ENCODE measurements at places on chromosomes 2 and 18.
A peak's percentile ranks its signal among the peaks of the same experiment; 100 is the strongest.

DNA sequence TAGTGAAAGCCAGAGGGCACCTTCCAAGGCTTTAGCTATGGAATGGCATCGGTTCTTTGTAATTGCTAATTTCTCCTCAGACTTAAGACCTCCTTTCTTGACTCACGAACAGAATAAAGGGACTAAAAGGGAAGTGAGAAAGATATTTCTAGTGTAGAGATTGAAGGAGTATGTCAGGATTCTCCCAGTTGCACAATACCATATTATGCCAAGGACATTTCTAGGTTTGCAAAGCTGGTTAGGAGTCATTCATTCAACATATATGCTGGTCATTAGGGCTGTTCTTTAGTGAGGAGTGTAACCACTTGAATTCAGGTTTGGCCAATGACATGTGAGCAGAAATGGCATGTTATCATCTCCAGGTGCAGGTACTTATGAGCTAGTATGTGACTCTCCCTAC lies 7.4 kb downstream of the REEP1 start:
- no peak for DNase-seq

DNA sequence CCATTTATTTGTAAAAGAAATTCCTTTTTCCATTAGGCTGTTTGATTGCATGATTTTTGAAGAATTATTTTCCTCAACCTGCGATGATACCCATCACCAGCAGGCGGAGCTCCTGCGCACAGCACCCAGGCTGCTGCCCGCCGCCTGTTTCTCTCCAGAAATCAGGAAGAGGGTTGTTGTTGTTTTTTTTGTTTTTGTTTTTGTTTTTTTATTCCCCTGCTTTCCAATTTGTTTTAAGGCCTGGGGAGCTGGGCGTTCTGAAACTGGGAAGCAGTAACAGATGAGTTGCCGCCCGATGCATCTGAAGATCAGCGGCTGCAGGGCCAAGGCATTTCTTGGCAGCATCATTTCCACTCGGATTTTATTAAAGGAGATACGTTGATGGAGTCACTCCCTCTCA lies 132.1 kb downstream of the MBP start:
- DNase-seq: peak; percentile 57

GRCh38 chr2:75098856-75099255 lies 100.5 kb downstream of the TACR1 start:
- DNase-seq: no peak

- DNase-seq: no peak
Measured at GRCh38 chr2:185859506-185859905, 120.9 kb downstream of the FSIP2 start.

DNA sequence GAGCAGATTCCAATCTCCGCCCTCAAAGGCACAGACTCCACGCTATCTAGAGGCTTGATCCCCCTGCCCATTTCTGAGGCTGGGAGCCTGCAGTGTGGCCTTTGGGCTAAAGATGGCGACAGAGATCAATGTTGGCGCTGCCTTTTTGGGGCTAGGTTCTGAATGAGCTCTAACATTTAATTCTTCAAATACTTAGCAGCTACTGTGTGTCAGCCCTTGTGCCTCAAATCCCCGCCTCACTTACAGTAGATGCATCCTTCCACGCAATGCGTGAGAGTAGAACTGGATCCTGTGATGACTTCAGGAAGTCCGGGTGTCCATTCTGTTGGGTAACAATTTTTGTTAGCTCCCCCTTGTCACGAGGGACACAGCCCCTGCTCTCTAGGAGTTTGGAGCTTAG lies 12.4 kb downstream of the IL1F10 start:
- DNase-seq: peak; percentile 55

DNA sequence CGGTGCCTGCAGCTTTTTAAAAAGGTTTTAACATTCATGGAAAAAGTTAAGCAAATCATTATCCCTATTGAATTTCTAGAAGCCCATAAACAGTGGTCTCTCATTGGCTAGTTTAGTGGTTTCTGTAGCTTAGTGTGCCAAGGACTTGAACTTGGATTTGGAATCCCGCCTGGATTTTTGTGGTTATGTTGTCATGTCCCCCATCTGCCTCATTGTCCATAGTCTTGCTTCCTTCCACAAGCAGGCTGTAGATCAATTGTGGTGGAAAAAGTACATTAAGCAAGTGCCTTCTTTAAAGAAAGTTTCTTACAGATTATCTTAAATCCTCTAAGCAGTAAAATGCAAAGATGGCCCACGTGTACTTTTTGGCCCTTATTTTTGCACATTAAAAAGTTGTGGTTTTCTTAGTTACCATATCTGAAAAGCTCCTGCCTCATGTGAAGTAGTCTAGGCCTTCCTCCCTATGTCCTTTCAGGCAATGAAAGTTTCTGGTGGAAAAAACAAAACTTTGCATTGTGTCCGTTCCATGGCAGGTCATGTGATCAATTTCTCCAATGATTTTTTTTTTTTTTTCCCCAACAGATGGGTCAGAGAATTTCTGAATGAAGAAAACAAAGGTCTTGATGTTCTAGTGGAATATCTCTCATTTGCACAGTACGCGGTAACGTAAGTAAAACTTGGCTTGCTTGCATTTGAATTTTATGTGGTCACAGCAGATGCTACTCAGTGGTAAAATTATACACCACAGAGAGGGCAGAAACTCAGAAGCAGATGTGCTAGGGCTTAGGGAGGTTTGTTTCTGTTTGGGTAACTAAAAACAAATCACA lies 158.9 kb downstream of the PRPF40A start:
- no peak for DNase-seq

DNA sequence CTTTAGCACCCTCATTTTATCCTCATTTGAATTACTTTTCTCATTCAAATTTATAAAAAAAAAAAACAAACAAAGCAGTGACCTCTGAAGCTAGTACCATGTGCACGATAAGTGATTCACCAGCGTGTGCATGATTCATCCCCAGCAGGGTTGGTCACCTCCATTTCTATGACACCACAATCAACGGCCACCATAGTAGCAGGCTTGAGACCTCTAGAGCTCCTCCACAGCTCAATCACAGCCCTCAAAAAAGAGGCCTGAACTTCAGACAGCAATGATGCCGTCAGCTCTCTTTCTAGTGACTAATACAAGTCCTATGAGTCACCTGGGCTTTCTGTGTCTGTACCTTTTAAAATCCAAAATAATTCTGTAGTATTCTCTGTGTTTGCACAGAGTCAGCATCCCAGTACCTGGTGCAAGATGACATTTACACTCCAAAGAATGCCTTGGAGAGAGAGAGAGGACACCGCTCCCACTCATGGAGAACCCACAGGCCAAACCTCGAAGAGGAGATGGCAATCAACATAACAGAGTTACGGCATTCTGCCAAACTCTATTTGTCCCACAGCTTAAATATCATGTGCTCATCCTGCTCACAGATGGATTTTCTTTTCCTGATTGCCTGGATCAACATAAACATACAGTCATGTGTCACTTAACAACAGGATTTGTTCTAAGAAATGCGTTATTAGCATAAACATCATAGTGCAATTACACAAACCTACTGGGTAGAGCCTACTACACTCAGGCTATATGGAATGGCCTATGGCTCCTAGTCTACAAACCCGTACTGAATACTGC lies 58.7 kb downstream of the L3MBTL4 start:
- peak; percentile 34 for DNase-seq

- DNase-seq: no peak
Measured at GRCh38 chr18:64919971-64920570, 771.2 kb upstream of the LINC00305 start.

GRCh38 chr2:176484838-176485237 lies 215.6 kb downstream of the MTX2 start:
- DNase-seq: no peak

- peak; percentile 66 for DNase-seq
Measured at GRCh38 chr18:50356036-50356945, 18.6 kb upstream of the SKA1 start.

DNA sequence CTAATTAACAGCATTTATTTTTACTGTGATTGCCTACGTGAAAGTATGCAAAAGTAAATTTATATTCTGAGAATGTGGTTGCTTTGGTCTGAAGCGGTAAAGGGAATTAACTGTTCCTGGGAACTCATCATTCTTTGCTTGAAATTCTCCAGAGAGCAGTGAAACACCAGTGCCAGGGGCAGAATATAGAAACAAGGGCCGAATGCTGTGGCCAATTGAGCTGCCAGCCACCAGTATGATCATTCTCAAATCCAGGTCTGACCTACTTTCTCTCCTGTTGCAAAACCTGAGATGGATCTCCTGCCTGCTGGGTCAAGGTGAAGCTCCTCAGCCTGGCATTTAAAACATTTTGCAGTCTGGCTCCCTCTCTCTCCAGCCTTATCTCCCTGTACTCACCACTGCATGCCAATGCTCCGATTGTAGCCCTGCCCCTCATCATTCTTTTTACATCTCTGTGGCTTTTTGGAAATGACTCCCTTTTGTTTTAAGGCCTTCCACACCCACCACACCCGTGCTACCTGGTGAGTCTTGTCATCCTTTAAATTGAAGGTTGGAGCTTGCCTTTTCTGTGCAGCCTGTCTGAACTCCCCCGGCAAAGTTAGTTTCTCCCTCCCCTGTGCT lies 94.5 kb upstream of the TMEM178A start:
- no peak for DNase-seq

DNA sequence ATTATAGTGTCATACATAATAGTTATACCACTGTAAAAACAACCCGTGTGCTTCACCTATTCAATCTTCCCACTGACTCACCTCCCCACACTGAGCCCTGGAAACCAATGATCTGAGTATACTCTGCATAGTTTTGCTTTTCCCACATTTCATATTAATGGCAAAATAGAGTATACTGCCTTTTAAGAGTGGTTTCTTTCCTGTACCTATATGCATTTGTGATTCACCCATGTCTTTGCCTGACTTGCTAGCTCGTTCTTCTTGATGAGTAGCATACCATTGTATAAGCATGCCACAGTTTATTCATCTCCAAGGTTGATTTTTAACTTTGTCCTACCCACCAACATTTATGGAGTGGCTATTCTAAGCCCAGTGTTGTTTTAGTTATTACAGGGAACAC lies 686.4 kb downstream of the PLCL1 start:
- DNase-seq: no peak

DNA sequence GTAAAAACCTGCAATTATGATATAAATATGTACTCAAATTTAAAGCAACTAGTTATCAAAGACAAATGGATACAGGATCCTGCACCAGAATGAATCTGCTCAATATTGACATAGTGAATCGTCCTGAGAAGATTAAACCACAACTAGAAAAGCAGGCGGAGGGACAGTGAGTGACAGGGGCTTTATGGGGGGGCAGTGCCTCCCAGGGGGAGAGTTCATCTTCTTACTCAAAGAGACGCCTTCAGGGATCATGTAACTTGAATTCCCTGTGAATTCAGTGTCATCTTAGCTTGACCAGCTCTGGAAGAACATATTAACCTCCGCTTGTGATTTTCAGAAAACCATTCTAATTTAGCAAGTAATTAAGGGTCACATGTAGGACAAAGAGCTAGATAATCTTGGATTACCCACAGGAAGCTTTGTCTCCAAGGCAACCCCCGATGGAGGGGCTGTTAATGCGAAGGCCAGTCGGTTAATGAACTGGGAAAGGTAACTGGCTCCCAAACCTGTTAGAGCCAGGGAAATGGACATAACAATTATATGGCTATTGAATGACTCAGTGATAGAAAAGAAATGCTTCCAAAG lies 17.4 kb upstream of the LMAN1 start:
- no peak for DNase-seq

- no peak for DNase-seq
Measured at GRCh38 chr18:46460754-46461153, 196.3 kb downstream of the LOXHD1 start.

DNA sequence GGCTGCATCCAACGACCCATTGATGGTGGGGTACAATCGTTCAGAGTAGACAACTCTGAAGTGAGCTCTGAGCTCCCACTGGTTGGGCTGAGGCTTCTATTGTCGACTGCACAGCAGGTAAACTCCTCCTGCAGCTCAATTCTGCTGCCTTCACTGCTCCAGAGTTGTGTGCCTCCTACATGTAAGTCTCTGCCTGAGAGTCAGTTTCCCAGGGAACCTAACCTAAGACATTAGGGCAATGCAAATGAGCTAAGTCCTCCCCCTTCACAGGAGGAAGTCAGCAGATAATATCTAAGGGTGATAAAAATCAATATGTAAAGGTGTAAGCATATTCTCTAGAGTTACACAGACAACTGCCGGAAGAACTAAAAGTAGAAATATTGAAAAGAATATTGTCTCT lies 22.5 kb upstream of the ACYP2 start:
- no peak for DNase-seq

DNA sequence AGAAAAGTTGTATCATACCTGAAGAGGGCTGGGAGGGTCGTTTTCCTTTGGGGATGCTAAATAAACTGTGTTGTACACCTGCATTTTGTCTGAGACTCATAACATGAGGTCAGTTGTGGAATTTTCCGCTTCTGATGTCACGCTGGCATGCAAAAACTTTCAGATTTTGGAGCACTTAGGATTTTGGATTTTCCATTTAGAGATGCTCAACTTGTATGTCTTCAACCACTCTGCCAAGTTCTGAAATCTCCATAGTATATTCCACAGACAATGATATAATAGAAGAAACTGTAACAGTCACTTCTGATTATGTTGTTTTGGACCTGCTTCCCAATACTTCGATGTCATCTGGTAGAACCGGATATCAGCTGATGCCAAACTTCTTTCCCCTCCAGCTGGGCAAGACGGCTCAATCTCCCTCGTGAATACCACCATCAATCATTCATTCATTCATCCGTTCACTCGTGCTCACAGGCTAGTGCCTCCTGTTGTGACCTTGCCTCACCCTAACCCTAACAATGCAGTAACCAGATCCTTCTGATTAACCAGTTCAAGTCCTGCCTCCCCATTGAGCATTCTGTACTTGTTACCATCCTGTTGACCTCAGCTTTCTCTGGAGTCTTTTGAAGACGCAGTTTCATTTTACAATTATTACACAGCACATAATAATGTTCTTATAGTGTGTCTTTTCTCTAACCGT lies 5.3 kb upstream of the PLEKHH2 start:
- DNase-seq: no peak

- no peak for DNase-seq
Measured at GRCh38 chr18:56314396-56314795, 324.0 kb downstream of the TXNL1 start.

DNA sequence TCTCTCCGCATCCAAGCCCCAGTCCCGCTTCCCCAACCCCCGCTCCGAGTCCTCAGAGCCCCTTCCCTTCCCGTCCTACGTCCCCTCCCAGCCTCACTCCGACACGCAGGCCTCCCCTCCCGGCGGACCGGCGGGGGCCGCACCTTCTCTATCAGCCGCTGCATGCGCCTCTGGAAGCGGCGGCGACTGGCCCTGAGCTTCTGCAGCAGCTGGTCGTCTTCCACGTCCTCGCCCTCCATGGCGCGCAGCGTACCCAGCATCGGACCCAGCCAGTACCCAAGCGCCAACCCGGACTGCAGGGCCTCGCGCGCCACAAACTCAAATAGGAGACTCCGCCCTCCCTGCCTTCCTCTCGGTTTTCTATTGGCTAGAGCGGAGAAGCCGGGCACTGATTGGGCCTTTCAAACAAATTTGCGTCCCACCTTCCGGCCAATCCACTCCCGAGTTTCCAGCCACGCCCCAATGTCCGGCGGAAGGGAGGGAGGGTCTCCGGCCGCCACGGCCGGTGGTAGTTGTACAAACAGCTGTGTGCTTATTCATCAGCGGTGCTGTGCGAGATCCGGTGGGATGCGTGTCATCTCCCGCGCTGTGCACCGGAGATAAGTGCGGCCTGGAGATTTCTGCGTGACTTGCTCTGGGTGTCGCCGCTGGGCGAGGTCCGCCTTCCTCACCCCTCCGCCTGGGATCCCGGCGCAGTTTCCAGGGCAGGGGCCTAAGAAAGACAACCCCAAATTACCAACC lies at the start of gene HJURP:
HJURP (minus strand) TSS at position 295 of the 741 bp plus-strand sequence; CDS start at position 260, 35 bp downstream.
- peak; percentile 98 for DNase-seq

GRCh38 chr2:70645733-70646419 lies 92.2 kb upstream of the TGFA start:
- DNase-seq: peak; percentile 26

All from activated CD4-positive, alpha-beta T cell treated with anti-CD3 and anti-CD28 coated beads, Interleukin-10, Interleukin-2, amounts not matched to agents 100 ng/mL and 50 ng/mL, durations not matched to agents 16 hours and 8 hours (primary cell).